ENCODE measurements at places on chromosomes 7 and 10.

DNA sequence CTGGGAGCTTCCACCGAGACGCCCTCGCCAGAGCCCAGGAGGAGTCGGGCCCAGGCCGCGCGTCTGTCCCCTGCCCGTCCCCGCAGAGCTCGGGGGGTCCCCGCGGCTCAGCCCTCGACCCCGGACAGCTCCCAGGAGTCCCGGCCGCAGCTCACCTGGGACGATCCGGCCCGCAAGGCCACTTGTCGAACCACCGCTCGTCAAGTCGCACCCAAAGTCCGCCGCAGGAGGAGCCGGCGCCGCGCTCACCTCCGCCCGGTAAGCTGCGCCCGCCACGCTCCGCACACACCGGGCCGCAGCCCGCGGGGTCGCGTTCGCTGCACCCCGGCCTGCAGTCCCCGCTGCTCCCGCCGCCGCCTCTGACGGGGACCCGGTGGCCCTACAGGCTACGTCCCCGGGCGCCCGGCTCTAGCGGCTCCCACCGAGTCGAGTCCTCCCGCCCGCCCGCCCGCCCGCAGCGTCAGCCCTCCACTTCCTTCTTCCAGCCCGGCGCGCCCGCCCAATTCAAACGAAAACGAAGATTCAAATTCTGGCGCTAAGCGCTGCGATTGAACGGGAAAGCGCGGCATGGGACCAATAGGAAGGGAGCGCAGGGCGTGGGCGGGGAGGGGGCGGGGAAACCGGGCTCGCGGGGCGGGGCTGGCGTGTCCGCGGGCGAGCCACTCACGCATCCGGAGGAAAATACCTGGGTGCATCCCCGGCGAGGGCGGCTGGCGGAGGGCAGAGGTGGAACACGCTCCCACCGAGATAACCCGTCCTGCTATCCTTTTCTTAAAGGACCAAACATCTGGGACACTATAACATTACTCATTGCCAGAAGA, at the start of gene MKI67:
MKI67 (minus strand) TSS at position 480 of the 821 bp plus-strand sequence. CDS start 756 bp downstream, outside the sequence.
- DNase-seq, result peak; percentile 93

DNA sequence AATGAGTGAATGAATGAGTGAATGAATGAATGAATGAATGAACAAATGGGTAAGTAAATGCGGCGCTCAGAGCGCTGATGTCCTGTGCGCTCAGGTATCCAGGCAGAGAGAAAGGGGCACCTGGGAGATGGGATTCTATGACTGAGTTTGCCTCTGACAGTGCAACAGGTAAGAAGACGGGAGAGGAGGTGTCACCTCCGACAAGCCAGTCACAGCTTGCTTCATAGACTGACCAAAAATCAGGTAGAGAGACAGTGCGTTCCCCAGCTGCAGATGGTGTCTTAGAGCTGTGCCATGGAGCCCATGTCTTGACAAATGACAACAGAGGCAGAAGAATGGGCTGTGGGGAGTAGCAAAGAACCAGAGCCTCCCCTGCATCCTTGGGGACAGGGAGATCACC, 327.3 kb downstream of the FGFR2 start:
- no peak for DNase-seq

DNA sequence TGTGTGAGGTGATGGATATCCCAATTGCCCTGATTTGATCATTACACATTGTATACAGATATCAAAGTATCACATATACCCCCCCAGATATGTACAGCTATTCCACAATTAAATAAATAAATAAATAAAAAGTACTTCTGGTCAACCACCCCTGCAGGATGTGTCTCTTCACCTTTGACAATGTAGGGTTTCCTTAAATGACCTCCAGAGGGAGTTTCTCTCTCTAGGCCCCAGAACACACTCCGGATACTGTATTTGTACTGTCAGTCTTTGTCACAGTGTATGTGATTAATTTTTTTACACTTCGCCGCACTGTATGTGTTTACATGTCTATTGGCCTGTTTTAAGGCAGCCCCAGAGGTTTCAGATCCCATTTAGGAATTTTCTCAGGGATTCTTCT, 123.6 kb downstream of the ADCYAP1R1 start:
- DNase-seq, result no peak

DNA sequence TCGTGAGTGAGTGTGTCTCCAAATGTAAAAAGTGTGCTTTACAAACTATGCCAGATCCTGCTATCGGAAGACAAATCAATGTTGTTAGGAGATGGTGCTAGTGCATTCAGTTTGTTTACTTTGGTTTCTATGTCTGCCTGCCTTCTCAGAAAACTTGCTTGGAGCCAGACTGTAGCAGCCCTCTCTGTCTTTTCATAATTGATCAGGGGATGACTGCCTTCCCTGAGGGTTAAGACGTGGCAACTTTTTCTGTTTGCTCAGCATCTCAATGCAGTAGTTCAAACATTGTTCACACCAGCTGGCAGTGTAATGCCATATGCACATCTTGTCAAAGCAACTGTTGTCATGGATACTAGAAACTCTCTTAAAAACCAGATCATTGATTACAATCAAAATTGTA, 118.5 kb downstream of the FOXP2 start:
- no peak for DNase-seq

- no peak for DNase-seq
These were observed 28.1 kb downstream of the INSYN2A start for GRCh38 chr10:127168261-127168660.

- DNase-seq, result no peak
These were observed 211.0 kb upstream of the AKR1E2 start for GRCh38 chr10:4615042-4615441.

- no peak for DNase-seq
These were observed 56.6 kb downstream of the C10orf143 start for GRCh38 chr10:130054021-130054420.

- no peak for DNase-seq
These were observed 57.0 kb downstream of the UNCX start for GRCh38 chr7:1289666-1290025.

- no peak for DNase-seq
These were observed 401.2 kb downstream of the THSD7A start for GRCh38 chr7:11430841-11431240.

DNA sequence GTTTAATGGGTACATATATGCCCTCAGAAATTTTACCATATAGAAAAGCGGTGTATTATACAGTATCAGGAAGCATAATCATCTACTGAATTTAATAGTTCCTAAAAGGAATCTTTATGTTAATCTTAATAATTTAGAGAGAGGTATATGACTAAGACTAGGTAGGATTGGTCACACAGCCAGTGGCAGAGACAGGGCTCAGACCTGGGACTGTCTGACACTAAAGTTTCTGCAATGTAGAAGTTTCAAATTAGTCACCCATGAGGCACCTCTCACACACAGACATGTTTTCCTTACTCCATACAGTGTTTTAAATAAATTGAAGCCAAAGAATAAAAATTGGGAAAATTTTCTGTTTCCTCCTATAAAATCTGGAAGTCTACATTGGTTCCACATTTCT, 72.8 kb upstream of the ADRA2A start:
- DNase-seq, result no peak

DNA sequence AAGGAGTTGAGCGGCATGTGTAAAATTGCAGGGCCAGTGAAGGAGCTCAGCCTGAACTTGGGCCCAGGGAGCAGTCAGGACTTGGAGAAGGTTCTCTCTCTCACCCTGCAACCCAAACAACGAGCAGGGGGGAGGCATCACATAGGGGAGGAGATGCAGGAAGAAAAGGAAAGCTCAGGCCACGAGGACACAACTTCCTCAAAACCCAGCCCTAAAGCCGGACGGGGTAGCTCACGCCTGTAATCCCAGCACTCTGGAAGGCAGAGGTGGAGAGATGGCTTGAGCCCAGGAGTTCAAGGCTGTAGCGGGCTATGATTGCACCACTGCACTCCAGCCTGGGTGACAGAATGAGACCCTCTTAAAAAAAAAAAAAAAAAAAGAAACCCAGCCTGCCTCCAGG, 629.1 kb downstream of the PARD3 start:
- DNase-seq, result no peak
